ENCODE measurements at places on chromosomes 7 and 10.

DNA sequence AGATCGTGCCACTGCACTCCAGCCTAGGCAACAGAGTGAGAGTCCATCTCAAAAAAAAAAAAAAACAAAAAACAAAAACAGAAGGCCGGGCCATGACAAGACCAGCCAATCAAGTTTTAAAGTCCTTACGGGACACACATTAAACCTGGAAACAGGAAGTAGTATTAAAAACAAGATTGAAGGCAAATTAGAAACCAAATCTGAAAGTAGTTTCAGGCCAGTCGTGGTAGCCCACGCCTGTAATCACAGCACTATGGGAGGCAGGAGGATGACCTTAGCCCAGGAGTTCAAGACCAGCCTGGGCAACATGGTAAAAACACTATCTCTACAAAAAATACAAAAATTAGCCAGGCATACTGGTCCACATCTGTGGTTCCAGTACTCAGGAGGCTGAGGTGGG is 18.1 kb downstream of the PSAP start:
- DNase-seq = no peak

DNA sequence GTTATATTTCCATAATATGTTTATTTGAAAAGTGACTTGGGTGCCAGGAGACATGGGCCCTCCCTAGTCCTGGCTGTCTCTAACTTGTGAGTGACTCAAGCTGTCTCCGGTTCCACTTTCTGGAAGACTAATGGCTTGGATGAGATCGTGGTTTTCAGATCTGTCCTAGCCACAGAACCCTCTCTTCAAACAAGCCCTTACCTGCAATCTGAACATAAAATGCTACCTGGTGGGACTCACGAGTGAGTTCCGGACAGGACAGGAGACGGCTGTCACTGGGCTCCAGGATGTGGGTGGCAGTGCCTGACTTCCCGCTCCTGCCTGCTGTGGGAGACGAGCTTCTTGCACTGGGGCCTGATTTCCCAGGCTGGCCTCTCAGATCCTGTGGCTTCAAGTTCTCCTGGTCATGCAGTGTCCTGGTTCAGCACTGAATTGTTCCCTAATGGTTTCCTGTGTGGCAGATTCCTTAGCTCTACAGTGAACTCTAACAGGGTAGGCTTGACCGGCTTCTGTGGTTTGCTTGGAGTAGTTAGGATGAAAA is 26.0 kb upstream of the PFKFB3 start:
- no peak for DNase-seq

GRCh38 chr10:103695584-103696005 is 159.8 kb downstream of the SH3PXD2A start:
- no peak for DNase-seq

DNA sequence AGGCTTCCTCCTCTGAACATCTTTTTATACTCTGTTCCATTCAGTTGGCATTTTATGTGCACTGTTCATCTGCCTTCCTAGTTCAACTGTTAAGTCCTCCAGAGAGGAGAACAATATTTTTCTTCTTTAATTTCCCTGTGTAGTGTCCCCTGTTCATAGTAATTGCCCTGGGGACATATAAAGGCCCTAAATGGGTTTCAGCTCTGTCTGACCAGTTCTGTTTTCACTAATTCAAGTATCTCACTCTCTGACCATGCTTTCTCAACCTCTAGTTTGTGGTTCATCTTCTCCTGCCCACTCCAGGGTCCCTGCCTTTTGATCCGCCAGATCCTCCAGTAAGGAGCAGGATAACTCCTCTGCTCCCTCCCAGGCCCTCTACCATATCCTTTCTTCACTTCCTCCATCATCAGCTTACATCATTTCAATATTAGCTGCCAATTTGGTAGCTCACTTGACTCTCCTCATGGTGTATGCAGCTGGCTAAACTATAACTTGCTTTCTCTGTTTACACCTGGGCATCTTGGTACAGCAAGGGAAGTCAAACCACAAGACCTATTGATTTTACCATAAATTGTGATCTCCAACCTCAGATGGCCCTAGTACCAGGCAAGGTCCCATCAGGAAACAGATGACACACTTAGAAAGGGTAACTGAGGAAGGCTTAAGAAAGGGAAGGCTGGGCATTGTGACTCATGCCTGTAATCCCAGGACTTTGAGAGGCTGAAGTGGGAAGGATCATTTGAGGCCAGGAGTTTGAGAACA is 17.7 kb upstream of the C10orf67 start:
- no peak for DNase-seq

DNA sequence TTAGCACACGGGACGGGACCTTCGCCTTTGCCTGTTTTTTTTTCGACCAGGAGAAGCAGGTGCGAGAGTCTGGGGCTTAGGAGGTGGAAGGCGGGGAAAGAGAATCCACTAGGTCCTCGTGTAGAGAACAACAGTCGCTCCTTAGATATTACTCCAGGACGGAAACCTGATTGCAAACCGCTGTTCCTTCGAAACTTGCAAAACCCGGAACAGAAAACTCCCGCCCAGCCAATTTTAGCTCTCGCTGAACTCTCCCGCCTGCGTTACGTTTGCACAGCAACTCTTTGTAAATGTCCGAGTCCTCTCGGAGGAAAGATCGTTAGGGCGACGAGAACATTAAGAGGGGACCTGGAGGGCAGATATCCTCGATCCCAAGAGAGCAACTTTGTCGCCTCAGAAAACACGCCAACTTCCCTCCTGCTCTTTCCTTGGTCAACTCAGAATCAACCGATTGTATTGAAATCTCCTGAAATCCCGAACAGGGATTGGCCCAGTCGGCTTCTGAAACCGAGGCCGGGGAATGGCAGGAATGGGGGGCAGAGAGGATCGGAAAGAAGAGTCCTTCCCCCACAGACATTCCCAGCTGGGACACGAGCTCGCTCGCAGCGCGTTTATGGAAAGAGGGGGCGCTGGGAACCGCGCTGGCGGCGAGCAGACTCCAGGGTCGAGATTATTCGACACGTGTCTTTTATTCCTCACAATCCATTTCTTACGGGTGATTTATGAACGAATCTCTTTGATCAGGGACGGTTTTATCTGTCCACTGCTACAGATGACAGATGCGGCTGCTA is 9.9 kb downstream of the TWIST1 start:
- DNase-seq = no peak

All from activated CD4-positive, alpha-beta T cell treated with anti-CD3 and anti-CD28 coated beads for 1 hour (primary cell).